ENCODE measurements at places on chromosomes 2 and 18.

DNA sequence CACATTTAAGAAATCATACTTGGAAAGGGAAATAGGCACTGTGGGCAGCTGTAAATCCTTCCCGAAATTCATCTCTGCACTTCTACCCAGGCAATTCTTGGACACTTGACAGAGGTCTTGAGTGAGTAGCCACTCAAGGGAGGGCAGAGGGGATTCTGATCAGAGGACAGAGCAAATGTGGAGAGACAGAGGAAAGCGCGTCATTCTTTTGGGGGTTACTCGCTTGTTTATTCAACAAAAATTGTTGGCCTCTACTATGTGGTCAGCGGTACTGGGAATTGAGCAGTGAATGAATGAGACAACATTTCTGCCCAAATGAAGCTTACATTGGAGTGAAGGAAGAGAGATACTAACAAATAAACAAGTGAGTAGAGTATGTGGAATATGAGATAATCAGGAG is 41.4 kb upstream of the YES1 start:
- no peak for DNase-seq

GRCh38 chr2:11657646-11658045 is 12.3 kb downstream of the NTSR2 start:
- DNase-seq, result no peak

DNA sequence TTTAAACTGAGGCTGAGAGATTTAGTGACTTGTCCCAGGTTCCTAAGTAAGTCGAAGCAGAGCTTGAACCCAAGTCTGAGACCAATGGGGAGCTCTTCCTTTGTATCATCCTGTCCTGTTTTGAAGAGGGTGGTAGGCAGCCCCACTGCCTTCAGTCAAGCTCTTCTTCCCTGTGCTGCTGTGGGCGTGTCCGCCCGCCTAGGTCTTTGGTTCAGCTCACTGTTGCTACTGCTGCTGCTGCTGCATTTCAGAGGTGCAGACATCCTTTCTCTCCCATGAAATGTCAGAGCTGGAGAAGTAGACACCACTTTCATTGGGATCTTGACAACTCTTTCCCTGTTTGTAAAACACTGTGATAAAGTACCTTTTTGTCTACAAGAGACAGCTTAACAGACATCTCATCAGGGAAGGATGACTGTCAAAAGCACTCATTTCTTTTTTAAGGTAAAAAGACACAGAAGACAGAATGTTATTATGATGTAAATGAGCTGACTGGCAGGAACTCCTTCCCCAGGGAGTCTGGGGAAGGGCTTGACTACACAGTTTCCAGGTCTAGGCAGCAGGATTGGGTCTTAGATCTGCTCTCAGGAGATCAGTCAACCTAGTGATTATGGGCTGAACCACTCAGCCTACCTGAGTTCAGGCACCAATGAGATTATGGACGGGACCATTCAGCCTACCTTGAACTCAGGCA is 91.7 kb upstream of the TRIB2 start:
- DNase-seq, result no peak

GRCh38 chr2:217920879-217921603 is 81.8 kb downstream of the TNS1 start:
- DNase-seq, result no peak

- DNase-seq, result no peak
Observed at GRCh38 chr2:196967116-196967515, 40.6 kb upstream of the PGAP1 start.

GRCh38 chr2:19932928-19933327 is 31.1 kb upstream of the TTC32 start:
- no peak for DNase-seq
